ENCODE measurements at places on chromosomes 6 and 20. TPM values are rescaled to one million over a fixed set of nuclear protein-coding genes. Genes with fewer than 3 reads are reported as not detected.

Gene KCNB1
- total RNA-seq: 18.3 TPM

Gene STK4
- 39.6 TPM for total RNA-seq

Gene MYLK2
- total RNA-seq: not detected

Gene DOK5
- total RNA-seq: 1.9 TPM

Gene OLIG3
- total RNA-seq: not detected

Gene EPHA7
- not detected for total RNA-seq

Gene PRRT1
- total RNA-seq: 1.0 TPM

Gene CRISP2
- total RNA-seq: not detected

Gene SLC17A1
- total RNA-seq: not detected

Gene SLA2
- total RNA-seq: 3.2 TPM

Gene CEP250
- total RNA-seq: 25.4 TPM

Gene SRSF12
- total RNA-seq: not detected

Gene HLA-DOB
- 2.8 TPM for total RNA-seq

Gene TP53TG5
- total RNA-seq: not detected

Gene PRSS16
- not detected for total RNA-seq
